ENCODE measurements at places on chromosomes 2 and 18.

DNA sequence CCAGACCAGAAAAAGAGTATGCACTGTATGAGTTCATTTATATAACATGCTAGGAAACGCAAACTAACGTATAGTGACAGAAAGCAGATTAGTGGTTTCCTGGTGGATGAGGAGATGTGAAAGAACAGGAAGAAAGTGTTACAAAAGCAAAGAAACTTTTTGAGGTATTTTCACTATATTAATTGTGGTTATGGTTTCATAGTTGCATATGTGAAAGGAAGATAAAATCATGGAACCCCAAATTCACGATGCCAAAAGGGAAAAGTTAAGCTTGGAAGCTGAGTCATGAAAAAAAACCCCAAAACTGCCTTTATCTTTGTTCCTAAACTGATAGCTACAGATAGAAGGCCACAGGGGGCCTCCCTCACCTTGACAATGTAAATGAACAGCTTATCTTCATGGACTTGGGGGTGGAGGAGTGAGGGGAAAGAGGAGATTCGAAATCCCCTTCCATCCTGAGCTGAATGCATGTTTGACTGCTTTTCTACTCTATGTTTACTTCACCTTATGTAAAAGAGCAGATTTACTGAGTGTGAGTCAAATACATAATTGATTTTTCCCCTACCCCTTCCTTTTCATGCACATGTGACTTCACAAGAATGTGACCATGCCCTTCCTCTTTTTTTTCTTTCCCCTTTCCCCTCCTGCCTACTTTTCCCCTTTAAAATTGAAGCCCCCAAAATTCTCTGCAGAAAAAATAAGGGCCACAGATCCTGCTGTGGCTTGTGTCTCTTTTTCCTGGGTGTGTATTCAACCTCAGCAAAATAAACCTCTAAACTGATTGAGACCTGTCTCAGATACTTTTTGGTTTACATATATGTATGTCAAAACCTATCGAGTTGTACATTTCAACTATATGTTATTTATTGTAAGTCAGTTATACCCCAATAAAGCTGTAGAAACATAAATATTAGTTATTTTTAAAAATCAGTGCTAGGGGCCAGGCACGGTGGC, 100.1 kb upstream of the TLK1 start:
- DNase-seq: no peak

- DNase-seq: no peak
Measured at GRCh38 chr2:122236925-122237324, 481.5 kb downstream of the TSN start.

- no peak for DNase-seq
Measured at GRCh38 chr2:126887506-126887905, 11.2 kb upstream of the TEX51 start.

GRCh38 chr2:117169036-117169765, 645.3 kb upstream of the DDX18 start:
- DNase-seq: no peak

GRCh38 chr18:79488311-79489050, 92.8 kb downstream of the NFATC1 start:
- no peak for DNase-seq

- DNase-seq: no peak
Measured at GRCh38 chr18:10247021-10247741, 207.3 kb upstream of the APCDD1 start.

GRCh38 chr2:36858551-36859365, 107.6 kb downstream of the STRN start:
- no peak for DNase-seq

DNA sequence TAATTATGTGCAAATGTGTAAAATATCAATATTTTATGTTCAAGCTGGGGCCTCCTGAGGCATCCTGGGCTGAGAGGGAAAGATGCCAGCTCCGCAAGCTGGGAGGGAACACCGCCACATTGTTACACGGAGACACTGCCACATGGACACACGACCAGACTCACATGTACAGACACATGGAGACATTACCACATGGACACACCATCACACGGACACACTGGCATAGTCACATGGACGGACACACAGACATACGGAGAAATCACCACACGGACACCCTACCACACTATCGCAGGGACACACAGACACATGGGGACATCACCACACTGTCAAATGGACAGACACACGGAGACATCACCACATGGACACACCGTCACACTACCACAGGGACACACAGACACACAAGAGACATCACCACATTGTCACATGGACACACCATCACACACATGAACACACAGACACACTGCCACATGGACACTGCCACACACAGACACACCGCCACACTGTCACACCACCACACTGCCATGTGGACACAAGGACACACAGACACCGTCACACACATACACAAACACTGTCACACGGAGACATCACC, 117.6 kb downstream of the CCDC74A start:
- DNase-seq: no peak

GRCh38 chr18:34695310-34695709, 14.8 kb upstream of the DTNA start:
- no peak for DNase-seq

DNA sequence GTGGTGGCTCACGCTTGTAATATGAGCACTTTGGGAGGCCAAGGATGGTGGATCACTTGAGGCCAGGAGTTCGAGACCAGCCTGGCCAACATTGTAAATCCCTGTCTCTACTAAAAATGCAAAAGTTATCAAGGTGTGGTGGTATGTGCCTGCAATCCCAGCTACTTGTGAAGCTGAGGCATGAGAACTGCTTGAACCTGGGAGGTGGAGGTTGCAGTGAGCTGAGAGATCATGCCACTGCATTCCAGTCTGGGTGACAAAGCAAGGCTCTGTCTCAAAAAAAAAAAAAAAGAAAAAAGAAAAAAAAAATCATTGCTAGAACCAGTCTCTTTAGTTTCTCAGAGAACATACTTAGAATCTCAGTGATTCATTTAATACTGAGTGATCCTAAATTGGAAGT, 217.1 kb downstream of the DYM start:
- DNase-seq: no peak

DNA sequence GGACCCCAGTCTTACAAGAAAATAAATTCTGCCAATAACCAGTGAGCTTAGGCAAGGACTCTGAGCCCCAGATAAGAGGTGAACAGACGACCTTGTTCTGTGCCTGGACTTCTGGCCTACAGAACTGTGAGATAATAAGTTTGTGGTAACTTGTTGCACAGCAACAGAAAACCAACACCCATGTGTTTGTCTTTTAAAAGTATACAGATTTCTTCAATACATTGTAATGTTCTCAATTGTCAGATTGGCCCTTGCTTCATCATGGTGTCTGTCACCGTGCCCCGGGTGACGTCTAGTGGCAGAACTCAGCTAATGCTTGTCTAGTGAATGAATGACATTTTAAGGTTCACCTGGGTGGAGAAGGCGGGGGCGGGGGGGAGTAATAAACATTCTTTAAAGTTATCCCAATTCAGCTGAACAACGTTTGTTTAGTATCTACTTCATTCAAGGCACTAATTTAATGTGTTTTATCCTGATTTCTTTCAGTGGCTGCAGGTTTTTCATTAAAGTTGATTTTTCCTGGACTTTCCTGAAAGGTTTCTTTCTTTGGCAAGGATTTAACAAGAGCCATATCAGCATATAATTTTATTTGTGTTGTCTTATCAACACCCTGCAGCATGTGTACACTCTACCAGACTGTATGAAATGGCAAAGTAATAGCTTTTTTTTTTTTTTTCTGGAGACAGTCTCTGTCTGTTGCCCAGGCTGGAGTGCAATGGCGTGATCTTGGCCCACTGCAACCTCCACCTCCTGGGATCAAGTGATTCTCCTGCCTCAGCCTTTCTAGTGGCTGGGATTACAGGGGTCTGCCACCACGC, 123.8 kb upstream of the DLX2 start:
- DNase-seq: no peak

GRCh38 chr18:23673725-23674124, 11.0 kb upstream of the ANKRD29 start:
- DNase-seq: no peak

DNA sequence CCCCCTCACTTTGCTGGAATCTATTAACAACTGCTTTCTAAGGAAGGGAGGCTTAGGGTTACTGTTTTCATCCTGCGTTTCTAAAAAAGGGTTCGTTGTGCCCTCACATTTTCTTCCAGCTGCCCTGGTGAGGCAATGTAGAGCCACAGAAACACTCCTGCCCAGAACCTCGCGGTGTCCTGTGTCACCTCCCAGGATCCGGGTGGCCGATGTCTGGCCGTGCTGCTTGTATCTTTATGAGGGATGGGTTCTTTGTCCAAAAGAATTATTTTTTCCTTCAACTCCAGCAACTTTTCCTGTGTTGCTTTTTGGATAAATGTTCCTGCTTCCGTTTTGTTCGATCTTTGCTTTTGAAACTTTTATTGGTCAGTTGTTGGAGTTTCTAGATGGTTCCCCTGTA, 291.8 kb upstream of the HS6ST1 start:
- no peak for DNase-seq

- no peak for DNase-seq
Measured at GRCh38 chr18:36695806-36696205, 133.0 kb downstream of the TPGS2 start.

GRCh38 chr2:71811726-71812125, 335.9 kb downstream of the CYP26B1 start:
- DNase-seq: no peak

DNA sequence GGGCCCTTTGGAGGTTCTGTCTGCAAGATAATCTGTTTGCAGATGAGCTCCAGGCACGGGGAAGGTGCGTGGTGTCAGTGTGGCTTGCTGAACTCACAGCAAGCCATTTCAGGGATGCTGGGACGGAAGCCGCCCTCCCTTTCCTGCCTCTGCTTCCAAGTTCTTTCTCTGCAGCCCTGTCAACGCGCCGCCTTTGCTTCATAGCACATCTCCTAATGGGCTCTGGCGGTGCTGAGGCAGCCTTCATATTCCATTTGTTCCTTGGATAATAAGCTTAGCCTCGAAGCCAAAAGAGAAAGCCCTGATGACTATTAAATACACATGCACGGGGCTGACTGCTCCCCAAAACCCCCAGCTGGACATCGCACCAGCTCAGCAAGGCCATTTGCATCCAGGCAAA, 81.7 kb upstream of the TAF1B start:
- no peak for DNase-seq

DNA sequence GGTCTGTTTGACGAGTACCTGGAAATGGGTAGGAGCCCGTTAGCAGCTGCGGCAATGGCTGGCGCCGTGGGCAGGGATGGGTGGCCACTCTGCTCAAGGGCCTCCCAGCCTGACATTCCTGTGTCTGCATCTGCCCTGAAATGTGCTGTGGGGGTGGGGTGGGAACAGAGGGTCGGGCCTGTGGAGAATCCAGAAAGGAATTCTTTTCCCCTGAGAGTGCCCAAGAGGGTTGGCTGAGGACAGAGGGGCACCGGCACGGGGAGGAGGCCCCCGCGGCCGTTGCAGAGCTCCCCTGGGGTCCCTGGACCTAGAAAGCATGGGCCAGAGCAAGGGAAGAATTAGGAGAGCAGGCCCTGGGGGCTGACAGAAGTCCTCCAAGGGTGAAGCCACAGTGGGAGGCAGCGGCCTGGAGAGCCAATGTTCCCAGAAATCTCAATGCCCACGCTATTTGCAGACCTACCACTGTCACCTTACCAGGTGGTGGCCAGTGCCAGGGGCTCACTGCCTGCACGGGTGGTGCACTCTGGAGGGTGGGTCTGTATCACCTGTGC, 27.8 kb downstream of the ANO7 start:
- DNase-seq: no peak

- no peak for DNase-seq
Measured at GRCh38 chr18:75063196-75063595, 145.7 kb downstream of the PTGR3 start.

- DNase-seq: no peak
Measured at GRCh38 chr2:127255146-127255545, 35.0 kb upstream of the CYP27C1 start.

DNA sequence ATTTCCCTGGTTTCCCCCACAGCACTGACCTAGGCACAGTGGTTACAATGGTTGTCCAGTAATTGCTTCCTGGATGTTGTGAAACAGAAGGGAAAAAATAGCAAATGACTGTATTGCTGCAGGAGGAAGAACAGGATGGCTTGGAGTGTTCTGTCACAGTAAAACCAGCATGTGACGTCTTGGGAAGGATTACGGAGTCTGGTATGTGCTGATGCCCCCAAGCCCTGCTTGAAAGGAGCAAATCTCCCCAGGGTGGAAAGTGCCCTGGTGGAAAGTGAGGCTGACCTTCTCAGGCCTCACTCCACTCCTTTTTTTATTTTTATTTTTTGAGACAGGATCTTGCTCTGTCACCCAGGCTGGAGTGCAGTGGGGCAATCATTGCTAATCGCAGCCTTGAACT, 7.8 kb downstream of the RAB11FIP5 start:
- no peak for DNase-seq

GRCh38 chr2:24675338-24675737, 117.9 kb downstream of the PTRHD1 start:
- DNase-seq: no peak

GRCh38 chr18:13262839-13263691, 44.5 kb downstream of the LDLRAD4 start:
- DNase-seq: no peak

DNA sequence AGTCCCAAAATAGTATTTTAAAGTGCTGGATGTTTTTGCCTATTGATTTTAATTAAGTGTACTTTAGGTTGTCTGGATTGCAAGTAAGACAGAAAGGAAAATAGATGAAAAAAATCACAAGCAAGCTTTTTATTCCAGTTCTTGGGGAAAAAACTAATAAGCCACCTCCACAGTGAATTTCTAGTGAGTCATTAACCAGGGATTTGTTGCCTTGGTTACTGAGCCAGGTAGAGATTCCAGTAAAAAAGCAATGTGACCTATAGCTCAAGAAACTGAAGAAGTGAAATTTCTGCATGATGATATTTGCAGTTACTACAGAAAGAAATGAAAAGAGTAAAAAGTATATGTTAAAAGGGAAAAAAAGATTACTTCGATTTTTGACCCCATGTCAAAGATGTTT, 160.6 kb downstream of the METTL4 start:
- no peak for DNase-seq

DNA sequence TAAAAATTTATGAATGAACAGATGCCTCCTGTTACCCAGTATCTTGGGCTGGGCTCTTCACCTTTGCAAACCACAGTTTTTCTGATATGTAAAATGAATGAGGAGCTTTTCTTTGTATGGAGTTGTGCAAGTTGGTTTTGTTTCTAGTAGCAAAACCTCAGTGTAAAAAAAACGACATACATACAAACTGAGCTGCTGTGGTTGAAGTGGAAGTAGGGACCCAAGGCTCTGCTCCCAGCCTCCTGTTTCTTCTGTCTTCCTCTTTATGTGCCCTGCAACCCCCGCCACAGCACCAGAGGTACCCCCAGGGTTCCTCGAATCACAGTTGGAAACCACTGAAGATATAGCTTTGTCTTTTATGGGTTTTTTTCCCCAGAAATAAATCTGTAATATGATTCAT, 118.1 kb downstream of the MYO1B start:
- DNase-seq: no peak

DNA sequence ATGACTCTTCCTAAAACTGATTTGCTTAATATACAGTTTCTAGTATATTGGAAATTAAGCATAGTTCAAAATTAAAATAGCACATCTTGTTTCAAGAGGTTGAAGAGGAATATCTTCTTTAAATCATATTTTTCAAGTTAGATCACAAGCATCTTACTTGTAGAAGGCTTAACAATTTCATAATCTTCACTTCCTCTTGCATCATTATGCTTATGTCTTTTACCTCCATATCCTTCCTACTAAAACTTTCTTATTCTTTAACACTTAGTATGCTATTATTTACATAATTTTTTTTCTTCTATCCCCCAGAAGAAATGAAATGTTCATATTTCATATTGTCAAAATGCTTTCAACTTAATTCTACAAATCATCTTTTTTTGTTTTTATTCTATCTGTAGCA, 1354.9 kb upstream of the TMEFF2 start:
- no peak for DNase-seq
